ENCODE measurements at places on chromosomes 3 and 15.

- no peak for DNase-seq
Measured at GRCh38 chr3:38117748-38118420, 19.0 kb downstream of the ACAA1 start.

- no peak for DNase-seq
Measured at GRCh38 chr3:71726146-71726545, 944 bp upstream of the EIF4E3 start.

DNA sequence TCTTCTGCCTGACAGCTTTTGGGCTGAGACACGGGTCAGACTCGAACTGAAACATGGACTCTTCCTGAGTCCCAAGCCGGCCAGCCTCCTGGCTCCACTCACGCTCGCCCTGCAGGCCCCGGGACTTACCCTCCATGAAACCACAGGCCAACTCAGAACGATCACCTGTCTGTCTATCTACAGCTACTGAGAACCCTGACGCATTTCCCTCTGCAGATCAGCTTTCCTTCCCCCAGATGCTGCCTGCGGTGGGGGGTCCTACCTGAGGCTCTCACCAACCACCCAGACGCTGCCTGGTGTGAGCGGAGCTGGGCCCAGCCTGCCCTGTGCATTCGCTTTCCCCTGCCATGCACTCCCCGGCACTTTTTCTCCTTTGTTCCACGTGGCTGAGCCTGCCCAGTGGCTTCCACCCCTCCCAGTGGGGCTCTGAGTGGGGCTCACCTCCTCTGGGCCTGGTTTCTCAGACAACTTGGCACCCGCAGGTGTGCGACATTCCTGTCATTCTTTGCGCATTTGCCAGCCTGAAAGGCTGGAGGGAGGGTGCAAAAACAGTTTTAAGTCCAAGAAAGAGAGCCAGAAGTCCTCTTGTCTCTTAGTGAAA is 60.2 kb downstream of the PLXNA1 start:
- no peak for DNase-seq

GRCh38 chr3:11539218-11539617 is 104.5 kb downstream of the VGLL4 start:
- no peak for DNase-seq

DNA sequence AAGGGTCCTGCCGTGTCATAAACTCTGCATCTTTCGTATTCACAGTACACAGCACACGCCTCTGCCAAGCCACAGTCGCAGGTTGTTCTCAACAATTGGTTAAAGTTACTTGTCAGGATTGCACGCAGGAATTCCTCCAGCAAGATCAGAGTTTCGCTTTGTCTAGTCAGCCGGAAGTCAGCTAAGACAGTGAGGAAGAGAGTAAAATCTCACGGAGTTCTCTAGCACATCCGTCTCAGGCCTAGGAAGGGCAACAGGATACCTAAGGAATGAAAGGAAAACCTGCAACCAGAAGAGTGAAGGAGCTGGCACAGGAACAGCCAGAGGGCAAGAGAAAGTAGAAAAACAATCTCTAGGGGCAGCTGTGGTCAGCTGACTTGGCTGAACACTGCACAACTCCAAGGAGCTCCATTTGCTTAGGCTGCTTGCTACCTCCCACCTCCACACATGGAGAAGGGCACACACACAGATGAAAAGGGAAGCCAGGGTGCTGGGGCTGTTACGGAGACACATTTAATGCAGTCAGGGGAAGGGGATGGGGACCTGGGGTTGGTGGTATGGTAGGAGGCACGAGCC is 23.7 kb downstream of the RORA start:
- DNase-seq = no peak

DNA sequence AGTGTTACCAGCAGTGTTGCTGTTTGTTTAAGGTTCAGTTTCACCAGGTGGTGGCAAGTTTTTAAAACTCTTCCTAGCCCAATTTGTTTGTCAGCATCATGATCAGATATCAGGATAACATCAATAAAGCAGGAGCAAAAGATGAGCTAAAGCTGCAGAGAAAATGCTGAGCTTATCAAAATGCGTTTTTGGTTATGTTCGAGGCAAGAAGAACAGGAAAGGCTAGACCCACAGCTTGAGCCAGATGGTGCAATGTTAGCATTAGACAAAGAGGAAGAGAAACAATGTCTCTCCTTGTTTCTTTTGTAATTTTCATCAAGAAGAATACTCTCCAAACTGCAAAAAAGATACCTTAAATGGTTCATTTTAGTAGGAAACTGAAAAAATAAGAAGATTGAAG is 66.2 kb downstream of the THRB start:
- no peak for DNase-seq

- DNase-seq = no peak
Measured at GRCh38 chr3:30611613-30612436, 5.4 kb downstream of the TGFBR2 start.

GRCh38 chr3:189502676-189503257 is 128.4 kb upstream of the TP63 start:
- DNase-seq = no peak

DNA sequence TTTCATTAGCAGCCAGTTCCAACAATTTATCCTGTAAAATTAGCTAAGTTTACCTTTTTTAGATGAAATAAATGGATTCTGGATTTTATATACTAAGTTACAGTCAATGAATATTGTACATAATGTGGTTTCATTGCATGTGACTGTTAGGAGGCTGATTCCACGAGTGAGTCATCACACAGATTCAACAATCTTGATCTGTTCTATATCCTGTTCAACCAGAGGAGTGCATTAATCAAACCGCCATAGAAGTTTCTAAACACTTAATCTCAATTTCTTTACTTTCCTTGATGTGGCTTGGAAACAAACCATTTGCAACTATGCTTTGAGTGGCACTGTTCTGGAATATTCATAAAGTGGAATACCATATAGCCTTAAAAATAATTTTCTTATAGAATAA is 15.3 kb downstream of the DNAJC13 start:
- no peak for DNase-seq

GRCh38 chr3:119695480-119695879 is 7.3 kb upstream of the CFAP91 start:
- DNase-seq = no peak

DNA sequence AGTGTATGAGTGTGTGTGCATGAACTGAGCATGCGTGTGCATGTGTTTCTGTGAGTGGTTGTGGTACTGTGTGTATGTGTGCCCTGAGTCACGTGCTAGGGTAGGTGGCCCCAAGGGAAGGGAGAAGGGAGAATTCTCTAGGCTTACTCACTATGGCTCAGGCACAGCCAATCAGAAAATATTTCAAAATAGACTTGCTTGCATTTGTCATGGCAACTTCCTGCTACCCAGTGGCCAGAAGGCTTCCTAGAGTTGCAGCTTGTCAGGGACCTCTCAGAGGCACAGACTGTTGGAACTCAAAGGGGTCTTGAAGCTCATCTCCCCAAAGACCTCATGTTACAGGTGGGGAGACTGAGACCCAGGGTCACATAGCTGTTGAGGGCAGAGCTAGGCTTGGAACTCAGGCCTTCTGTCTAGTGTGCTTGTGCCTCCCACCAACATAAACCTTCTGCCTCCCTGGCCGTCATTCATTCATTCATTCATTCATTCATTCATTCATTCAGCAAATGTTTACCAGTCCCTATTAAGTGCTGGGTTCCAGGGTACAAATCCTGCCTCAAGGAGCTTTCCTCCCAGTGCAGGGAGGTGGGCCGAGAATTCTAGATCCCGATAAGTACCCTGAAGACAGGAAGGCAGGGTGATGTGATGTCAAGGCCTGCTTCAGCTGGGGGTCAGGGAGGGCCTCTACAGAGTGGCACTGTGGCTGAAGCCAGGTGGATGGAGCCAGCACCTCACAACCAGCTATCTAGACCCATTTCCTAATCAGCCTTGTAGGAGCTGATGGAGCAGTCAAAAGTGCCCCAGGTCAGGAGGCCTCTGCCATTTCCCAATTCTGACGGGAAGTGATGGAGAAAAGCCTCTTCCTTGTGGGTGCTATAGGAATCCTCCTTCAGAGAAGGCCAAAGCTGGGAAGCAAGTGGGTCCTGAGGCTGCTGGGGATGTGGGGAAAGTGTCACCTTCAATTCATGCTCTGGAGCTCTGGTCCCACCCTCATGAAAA is 10.9 kb upstream of the RFT1 start:
- no peak for DNase-seq

- DNase-seq = no peak
Measured at GRCh38 chr3:82707035-82707434, 945.6 kb upstream of the GBE1 start.

DNA sequence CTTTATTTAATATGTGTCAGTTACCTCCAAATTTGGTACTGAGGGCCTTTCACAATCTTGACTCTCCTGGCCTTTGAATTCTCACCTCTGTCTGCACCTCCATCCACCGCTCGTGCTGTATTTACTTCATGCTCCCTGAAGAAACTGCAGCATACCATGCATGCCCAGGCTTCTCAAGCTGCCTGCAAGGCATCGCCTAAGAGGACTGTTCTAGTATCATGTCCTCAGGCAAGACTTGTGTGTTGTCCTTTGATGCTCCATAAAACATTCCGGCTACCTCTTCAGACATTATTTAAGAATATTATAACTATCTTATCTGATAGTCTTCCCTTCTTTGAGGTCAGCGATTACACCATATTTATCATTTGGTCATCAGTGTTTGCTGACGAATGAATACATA is 682.5 kb downstream of the NR2F2 start:
- no peak for DNase-seq

DNA sequence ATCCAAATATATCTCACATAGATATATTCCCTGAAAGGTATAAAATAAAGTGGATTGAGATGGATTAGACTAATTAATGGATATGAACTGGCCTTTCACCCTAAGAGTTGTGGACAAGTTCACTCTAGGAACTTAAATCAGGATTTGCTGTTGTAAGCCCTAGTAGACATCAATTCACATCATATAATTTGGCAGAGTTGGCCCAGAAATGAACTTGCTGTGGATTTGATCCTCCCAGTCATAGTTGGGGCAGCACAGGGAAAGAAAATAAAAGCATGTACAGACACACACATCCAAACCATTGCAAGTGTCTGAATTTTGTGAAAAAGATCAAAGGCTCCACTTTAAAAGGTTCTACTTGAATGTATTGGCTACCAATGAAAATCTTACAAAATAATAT is 734.7 kb upstream of the NR2F2 start:
- no peak for DNase-seq

DNA sequence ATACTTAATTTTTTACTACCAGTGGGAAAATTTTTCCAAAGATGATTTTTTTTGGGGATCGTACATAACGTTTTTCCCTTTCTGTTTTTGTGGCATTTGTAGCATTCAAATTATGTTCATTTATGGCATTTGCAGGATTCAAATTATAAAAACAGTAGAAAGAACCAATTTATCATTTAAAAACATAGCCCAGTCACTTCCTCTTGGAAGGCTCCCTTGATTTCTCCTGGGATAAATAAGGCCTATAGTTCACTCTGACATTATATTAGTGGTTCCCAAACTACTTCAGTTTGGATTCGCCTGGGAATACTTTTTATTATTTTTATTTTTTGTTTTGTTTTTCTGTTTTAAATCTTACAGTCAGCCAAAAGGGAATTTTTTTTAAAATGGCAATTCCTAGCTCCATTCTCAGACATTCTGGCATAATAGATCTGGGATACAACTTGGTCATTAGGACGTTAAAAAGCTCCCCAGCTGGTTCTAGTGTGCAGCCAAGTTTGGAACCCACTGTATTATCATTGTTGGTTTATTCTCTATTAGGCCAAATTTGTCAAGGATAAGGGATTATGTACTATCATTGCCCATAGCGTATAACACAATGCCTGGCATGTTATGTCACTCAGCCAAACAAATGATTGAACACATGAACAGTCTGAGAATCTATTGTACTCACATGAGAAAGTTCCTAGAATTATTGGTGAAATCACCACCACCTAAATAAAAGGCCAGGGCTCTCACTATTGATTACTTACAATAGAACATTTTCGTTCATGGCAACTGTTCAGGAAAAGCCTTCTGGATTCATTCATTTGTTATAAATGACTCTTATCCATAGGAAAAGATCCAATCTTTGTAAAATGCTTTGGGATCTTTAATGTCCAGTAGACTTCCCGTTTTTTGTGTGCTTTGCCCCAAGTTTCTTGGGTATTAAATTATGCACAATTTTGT is 28.9 kb downstream of the RARB start:
- DNase-seq = no peak

DNA sequence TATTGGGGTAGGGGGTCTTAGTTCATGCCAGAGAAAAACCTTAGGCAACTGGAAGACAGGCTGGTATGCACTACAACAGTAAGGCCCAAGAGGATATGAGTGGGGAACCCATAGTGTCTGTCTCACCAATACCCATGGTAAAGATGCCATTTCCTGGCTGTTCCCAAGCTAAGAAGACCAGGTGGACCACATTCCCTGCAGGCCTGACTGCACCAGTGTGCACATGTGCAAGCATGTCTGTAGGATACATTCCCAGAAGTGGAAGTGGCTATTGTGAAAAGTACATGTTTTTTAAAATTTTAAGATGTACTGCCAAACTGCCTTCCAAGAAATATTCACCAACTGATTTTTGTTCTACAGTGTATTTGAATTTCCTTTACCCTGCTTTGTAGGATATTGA is 207.3 kb upstream of the CTNNB1 start:
- no peak for DNase-seq

DNA sequence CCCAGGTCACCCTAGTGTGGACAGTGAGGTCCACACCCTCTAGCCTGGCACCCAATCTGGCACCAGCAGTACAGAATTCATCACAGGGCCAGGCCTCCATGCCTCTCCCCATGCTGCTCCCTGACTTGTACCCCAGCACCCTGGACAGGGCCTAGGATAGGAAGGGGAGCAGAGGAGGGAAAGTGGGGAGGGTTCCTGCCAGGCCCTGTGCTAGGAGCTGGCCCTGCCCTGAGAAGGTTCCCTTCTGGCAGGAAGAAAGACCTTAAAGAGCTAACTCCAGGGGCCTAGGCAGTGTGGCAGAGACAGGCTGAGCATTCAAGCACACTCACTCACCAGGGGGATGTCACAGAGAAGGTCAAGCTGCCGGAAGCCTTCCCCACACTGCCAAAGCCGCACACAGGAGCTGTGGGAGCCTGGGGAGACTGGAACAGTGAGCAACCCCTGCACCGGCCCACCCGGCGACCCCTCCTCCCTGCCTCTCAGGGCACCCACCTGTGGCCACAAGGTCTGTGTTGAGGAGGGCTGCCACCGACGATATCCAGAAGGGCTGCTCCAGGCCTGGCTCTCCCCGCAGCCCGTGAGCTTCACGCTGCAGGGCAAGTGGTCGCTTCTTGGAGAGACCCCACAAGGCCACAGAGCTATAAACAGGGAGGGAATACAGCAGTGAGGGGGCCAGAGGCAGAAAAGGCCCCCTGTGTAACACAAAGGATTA is 7.4 kb downstream of the RRP9 start:
- DNase-seq = no peak

Data from mesothelial cell of epicardium (in vitro differentiated cells).